ENCODE measurements at places on chromosomes 1 and 21. TPM values are rescaled to one million over a fixed set of nuclear protein-coding genes. Genes with fewer than 3 reads are reported as not detected.

A3GALT2 gene
- not detected for total RNA-seq

MYOM3 gene
- total RNA-seq: 0.13 TPM

AADACL4 gene
- total RNA-seq: not detected

PDZK1IP1 gene
- total RNA-seq: not detected

TMPRSS3 gene
- total RNA-seq: not detected

EYA3 gene
- total RNA-seq: 8.9 TPM

ERG gene
- 16.0 TPM for total RNA-seq

TFF2 gene
- not detected for total RNA-seq

SHE gene
- 0.93 TPM for total RNA-seq

PRDM16 gene
- total RNA-seq: 47.1 TPM

GNAT2 gene
- total RNA-seq: 0.19 TPM

BMP8B gene
- under 0.01 TPM for total RNA-seq

GCSAML gene
- not detected for total RNA-seq

NGF gene
- total RNA-seq: 7.7 TPM

CLDN14 gene
- total RNA-seq: 0.13 TPM

GJA5 gene
- total RNA-seq: 1.5 TPM

VN1R5 gene
- total RNA-seq: not detected

KRTAP21-2 gene
- total RNA-seq: not detected

C1orf185 gene
- not detected for total RNA-seq

RAB25 gene
- total RNA-seq: not detected

FAM72C gene
- total RNA-seq: 0.44 TPM

BEST4 gene
- 0.12 TPM for total RNA-seq

GUCA2A gene
- total RNA-seq: not detected

DENND2C gene
- total RNA-seq: 2.4 TPM

LMOD1 gene
- 61.5 TPM for total RNA-seq

SYNC gene
- total RNA-seq: 68.0 TPM

SH2D2A gene
- 0.53 TPM for total RNA-seq

FMO4 gene
- 5.0 TPM for total RNA-seq

ANGPTL3 gene
- total RNA-seq: not detected

HES3 gene
- not detected for total RNA-seq

PRPF38A gene
- 9.0 TPM for total RNA-seq

GNG12 gene
- 324 TPM for total RNA-seq

ATP6V0B gene
- total RNA-seq: 150 TPM

CLDN8 gene
- total RNA-seq: not detected

SLAMF8 gene
- not detected for total RNA-seq

All from aortic smooth muscle cell (primary cell).